ENCODE measurements at places on chromosomes 5 and 9.

DNA sequence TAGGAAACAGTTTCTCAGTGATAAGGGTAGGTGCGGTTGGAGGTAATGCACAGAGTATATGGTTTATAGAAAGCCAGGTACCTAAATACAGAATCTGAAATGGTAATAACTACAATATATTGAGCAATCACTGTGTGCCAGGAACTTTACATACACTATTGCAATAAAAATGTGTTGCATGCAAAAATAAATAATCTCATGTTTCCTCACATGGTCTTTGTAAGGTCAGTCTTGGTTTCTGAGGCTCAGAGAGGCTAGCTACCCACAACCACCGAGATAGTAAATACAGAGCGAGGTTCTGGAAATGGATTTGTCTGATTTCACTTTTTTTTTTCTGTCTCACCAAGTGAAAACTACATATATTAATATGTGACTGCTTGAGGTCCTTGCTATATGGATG is 128.9 kb downstream of the CAMK4 start:
- no peak for DNase-seq

DNA sequence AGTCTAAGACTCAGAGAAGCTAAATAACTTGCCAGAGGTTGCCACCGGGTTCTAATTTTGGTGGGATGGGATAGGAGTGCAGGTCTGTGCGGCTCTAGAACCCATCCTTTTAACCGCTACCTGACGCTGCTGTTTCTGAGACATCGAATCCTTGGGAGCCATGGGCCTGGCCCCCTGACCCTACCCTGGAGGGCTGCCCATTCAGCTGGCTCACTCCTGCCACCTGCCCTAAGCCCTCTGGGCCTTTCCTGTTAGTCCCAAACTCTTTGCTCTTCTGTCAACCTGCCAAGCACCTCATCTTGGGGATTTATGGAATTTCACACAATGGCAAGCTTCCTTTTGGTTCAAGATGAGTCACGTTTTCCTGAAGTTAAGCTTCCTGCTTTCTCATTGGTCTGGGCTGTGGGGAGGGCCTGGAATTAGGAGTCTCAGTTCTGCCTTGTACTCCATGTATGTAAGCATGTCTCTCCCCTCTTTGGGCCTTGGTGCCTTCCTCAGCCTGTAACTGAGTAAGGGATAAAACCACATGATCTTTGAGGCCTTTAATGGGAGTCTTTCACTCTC is 26.6 kb downstream of the ENHO start:
- DNase-seq = no peak

- DNase-seq = no peak
Observed at GRCh38 chr9:20297646-20298084, 324.6 kb downstream of the MLLT3 start.

- DNase-seq = no peak
Observed at GRCh38 chr9:29160763-29161353, 1587.6 kb upstream of the C9orf72 start.

GRCh38 chr5:143644727-143645126 is 167.2 kb upstream of the HMHB1 start:
- DNase-seq = no peak

- no peak for DNase-seq
Observed at GRCh38 chr5:14439087-14439871, 142.3 kb upstream of the OTULINL start.

DNA sequence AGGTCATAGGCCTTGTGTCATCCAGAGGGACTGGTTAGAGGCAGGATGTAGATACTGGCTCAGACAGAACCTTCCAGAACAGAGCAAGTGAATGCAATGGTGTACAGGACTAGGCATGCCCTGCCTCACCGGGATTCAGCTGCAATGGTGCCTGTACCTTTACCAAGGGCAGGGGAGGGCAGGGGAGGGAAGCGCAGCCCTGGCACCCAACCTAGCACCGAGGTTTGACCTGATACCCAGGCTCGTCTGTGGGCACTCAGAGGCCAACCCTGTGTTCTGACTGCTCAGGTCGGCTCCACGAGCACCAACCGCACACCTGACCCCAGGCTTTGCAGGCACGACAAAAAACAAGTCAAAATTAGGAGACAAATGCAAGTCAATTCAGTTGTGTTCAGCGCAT is 47.3 kb upstream of the GFPT2 start:
- DNase-seq = no peak

GRCh38 chr5:102532123-102532522 is 33.3 kb upstream of the SLCO6A1 start:
- DNase-seq = no peak

GRCh38 chr5:438481-438981 is 4.4 kb upstream of the EXOC3 start:
- DNase-seq = no peak
